Stimulated activated CD4-positive, alpha-beta T cell treated with anti-CD3 and anti-CD28 coated beads, TNF-alpha, amount 100 ng/mL, for 1 hour (primary cell): ENCODE measurements at places on chromosomes 7 and 10.

DNA sequence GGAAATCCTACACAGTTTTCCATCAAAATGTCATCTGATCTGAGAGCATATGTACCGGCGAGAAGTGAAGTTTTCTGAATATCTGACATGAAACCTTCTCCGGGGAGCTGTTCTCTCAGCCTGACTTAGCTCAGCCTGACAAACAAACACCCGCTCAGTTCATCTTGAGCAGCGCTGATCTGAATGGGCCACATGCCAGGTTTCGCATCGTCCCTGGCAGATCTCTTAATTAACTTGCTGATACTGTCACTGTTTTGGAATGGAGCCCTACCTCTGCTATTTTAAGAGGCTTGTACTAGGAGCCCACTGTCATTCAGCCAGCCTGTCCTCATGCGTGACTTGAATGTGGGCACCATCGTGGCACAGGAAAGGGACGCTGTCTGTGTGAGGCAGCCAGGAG is 109.2 kb downstream of the STRA8 start:
- no peak for DNase-seq

DNA sequence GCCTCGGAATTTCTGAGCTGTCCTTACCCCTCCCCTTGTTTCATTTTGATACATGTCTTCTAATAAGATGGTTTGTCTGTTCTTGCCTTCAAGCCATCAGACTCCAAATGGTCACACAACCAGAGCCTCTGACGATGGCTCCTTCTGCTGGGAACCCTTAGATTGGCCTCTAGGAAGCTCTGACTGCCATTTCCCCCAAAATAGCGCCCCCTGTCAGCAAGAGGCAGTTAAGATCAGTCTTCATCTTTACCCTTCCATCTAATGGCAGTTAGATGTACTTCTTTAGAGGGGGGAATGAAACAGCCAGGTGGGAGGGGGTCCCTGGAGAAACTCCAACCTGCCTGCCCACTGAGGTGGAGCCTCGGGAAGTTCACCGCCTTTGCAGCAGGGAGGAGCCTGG is 85.8 kb upstream of the GPR22 start:
- no peak for DNase-seq

DNA sequence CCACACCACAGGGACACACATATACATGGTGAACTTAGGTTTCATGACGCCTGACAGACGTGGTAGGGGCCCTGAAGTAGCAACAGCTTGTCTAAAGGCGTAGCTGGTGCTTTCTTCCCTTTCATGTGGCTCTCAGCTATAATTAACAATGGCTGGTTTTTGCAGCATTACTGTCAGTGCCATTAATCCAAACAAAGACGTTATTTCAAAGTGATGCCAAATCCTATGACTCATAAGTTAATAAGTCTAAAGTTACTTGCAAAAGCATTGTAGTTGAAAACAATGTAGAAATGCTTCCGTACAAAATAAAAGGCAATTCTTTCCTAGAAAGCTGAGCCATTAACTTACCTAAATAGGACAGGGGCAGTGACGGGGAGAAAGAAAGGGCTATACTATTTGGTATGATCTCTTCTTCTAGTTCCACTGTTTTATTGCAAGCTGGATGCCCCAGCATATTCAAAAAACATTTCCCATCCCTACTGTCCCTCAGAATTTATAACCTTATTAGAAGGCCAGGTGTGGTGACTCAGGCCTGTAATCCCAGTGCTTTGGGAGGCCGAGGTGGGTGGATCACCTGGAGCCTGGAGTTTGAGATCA is 105.4 kb downstream of the ODAD2 start:
- DNase-seq: no peak

GRCh38 chr10:93859049-93859655 is 34.6 kb upstream of the SLC35G1 start:
- no peak for DNase-seq

DNA sequence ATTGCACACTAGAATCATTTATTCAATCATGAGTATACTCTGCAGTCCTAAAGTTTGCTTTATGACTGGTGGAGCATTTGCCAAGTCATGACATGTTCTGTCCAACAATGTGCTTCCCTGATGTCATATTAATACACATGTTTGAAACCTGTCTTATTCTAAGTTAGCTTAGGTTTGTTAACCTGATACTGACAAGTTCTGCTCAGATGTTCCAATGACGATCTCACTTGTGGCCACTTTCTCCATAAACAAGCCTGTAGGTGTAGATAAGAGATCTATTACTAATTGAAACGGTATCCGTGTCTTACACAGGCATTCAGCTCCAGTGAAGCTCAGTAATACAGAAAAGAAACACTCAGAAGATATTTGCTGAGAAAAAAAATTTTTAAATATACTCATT is 64.9 kb downstream of the GPR37 start:
- DNase-seq: no peak

DNA sequence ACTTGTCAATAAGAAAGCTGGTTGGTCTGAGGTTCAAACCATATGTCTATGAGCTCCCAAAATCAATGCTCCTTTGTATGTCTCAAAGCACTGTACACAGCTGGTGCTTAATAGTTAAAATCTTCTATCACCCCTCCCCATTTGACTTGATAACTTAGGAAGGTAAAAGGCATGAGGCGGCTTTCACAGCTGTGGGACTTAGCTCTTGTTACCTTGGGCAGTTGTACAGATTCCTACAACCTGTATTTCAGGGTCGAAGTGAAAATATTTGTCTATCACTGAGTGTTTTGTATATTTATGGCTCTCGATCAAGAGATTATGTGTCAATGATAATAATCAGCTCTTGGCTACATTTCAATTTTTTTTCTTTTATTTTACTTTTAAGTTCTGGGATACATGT is 992 bp upstream of the KIFBP start:
- DNase-seq: no peak

DNA sequence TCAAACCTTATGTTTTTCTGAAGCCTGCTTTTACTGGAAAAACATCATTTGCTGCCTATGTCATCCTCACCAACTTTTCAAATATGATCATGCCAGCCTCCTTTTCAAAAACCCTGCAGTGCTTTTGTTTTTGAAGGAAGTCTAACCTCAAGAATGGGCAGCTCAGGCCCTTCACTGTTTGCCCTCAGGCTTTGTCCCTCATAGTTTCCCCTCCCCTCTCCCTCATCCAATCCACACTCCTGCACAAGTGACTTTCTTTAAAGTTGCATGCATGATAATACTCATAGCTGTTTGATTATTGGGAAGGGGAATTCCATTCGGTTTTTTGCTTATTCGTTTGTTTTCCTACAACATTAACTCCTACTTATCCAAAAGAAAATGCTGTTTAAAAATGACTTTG is 219.4 kb downstream of the SEMA3E start:
- DNase-seq: no peak

DNA sequence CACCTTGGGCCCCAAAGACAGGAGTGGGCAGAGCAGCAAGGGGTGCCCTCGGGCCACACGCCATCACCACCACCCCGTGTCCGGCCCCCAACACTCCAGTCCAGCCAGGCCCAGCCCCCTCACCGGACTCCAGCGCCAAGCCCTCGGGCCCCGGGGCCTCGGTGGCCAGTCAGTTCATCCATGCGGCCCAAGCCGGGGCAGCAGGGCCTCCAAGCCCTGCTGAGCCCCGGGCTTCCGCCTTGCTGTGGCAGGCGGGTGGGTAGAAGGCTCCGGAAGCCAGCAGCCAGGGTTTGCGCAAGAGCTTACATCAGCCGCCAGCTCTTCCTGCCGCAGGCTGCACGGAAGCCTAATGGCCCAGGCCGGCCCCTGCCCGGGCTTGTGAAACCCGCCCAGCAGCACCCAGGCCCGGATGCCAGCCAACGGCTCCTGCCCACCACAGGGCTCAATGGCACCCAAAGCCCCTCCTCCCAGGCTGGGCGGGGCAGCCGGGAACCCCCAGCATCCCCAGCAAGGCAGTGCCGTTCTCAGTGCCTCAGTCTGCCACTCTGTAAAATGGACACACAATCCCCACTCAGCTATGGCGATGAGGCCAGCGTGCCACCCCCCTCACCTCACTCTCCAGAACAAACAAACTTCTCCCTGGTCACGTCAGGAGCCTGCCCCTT is 26.5 kb downstream of the TNRC18 start:
- DNase-seq: peak; percentile 73

- DNase-seq: no peak
These were observed 561.0 kb downstream of the IPMK start for GRCh38 chr10:57706576-57707299.
